ENCODE measurements at places on chromosomes 16 and 17. TPM values are rescaled to one million over a fixed set of nuclear protein-coding genes. Genes with fewer than 3 reads are reported as not detected.
A peak's percentile ranks its signal among the peaks of the same experiment; 100 is the strongest.

DNA sequence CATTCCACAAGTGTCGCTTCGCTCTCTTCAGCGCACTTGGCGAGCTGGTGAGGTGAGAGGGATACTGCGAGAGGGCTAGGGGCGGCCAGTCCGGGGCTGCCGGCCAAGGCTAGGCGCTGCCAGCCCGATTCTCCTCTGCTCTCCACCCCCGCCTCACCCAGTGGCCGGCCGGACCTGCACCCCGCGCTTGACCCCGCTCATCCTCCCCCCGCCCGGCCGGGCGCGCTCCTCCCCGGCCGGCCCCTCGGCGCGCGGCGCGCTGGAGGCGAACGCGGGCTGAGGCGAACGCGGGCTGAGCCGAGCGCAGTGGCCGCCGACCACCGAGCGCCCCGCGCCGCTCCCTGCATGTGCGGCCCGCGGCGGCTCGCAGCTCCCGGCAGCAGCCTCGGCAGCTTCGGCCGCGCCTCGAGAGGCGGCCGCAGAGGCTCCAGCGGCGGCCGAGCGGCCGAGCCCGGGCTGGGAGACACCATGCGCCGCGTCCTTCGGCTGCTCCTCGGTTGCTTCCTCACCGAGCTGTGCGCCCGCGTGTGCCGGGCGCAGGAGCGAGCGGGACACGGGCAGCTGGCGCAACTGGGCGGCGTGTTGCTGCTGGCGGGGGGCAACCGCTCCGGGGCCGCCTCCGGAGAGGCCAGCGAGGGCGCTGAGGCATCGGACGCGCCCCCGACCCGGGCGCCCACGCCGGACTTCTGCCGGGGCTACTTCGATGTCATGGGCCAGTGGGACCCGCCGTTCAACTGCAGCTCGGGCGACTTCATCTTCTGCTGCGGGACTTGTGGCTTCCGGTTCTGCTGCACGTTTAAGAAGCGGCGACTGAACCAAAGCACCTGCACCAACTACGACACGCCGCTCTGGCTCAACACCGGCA lies at the start of gene SHISA9:
TSS of gene SHISA9 (plus strand) at position 2 of the 865 bp plus-strand sequence.
- no peaks in the 10 kb centered on the region for H3K36me3 ChIP-seq
- H3K27ac ChIP-seq: no peak within 1 kb of the TSS
- peaks cover 89% of the 10 kb centered on the region for H3K27me3 ChIP-seq
- H3K4me3 ChIP-seq: peak within 1 kb of the TSS; percentile 45

DNA sequence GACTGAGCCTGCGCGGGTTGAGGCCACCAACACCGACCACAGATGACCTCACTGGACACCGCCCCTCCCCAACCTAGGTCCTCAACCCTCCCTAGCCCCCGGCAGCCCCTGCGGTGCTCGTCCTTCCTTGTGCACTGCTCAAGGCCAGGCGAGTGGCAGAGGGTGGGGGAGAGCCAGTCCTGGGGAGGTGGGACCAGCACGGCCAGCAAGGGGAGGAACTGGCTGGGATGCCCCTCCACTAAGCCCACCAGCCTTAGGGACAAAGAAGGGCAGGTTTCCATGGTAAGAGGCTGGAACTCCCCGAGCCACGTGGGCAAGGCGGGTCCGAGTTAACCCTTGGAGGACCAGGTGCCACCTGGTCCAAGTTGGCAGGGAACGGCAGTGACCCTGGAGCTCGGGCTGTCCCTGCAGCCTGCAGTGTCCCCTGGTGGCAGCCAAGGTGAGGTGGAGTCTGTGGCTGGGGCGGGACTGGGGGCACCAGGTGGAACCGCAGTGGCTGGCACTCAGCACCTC lies 9.2 kb downstream of the FSCN2 start:
- DNase-seq: no peak
- peaks cover 19% of the 10 kb centered on the region for H3K4me1 ChIP-seq
- H3K27me3 ChIP-seq: peaks cover 29% of the 10 kb centered on the region
- no peak overlapping the region for H3K27ac ChIP-seq

DNA sequence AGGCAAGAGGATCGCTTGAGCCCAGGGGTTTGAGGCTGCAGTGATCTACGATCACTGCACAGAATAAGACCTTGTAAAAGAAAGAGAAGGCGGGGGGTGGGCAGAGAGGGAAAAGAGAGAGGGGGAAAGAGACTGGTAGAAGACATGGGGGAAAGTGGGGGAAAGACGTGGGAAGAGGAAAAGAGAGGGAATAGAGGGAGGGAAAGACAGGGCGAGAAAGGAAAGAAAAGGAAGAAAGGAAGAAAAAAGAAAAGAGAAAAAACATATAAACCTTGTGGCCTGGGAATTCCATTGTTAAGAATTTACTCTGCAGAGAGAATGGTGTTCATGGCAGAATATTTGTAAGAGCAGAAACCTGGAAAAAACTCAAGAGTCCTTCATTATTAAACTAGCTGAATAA lies 120.4 kb downstream of the RMI2 start:
- DNase-seq: no peak
- no peaks in the 10 kb centered on the region for H3K36me3 ChIP-seq
- H3K27ac ChIP-seq: no peak overlapping the region
- no peak overlapping the region for H3K4me3 ChIP-seq

DNA sequence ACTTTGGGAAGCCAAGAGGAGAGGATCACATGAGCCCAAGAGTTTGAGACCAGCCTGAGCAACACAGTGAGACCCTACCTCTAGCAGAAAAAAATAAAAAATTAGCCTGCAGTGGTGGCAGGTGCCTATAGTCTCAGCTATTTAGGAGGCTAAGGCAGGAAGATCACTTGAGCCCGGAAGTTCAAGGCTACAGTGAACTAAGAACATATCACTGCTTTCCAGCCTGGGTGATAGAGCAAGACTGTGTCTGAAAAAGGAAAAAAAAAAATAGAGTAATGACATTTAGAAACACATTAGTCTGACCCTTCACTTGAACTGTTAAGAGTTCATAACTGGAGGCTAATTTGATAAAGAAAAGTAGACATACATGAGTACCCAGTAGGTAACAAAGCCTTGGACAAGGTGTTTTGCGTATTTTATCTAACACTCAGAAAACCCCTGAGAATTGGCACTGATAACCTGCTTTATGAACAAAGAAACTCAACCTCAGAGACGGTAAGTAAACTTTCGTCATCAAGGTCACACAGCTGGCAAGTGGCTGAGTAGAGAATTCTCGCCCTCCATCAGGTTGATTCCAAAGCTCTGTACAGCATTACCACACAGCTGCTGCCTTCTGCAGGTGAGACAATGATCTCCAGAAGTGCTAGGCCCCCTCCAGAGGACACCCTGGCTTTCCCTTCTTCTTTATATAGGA lies 101.1 kb downstream of the SMG6 start:
- H3K4me1 ChIP-seq: peaks cover 16% of the 10 kb centered on the region
- H3K36me3 ChIP-seq: peaks cover 6% of the 10 kb centered on the region
- no peak overlapping the region for H3K4me3 ChIP-seq
- H3K27me3 ChIP-seq: no peaks in the 10 kb centered on the region

GRCh38 chr17:38724337-38724988 lies 5.7 kb upstream of the CISD3 start:
- peaks cover 21% of the 10 kb centered on the region for H3K4me1 ChIP-seq
- H3K27me3 ChIP-seq: no peaks in the 10 kb centered on the region
- DNase-seq: no peak
- H3K27ac ChIP-seq: no peak overlapping the region
- no peak overlapping the region for H3K4me3 ChIP-seq
- H3K36me3 ChIP-seq: peaks cover 53% of the 10 kb centered on the region

DNA sequence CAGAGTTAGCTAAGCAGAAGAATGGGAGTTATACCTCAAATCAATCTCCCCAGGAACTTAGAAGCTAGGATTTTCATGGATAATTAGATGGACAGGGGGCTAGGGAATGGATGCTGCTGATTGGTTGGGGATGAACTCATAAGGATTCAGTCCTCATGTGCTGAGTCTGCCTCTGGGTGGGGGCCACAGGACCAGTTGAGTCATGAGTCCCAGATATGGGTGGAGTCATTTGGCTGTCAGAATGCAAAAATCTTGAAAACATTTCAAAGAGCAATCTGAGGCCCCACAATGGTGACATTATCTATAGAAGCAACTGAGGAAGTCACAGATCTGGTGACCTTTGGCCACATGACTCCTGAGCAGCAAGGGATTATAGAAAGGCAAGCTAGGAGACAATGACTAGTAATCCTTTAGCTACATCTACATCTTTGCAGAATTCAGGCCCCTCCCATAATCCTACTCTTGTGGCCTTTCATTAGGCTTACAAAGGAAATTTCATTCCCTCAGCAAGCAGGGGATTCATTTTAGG lies 82.6 kb upstream of the CCL2 start:
- H3K27ac ChIP-seq: no peak overlapping the region
- no peak overlapping the region for H3K4me3 ChIP-seq
- H3K27me3 ChIP-seq: no peaks in the 10 kb centered on the region
- no peaks in the 10 kb centered on the region for H3K36me3 ChIP-seq
- DNase-seq: no peak

DNA sequence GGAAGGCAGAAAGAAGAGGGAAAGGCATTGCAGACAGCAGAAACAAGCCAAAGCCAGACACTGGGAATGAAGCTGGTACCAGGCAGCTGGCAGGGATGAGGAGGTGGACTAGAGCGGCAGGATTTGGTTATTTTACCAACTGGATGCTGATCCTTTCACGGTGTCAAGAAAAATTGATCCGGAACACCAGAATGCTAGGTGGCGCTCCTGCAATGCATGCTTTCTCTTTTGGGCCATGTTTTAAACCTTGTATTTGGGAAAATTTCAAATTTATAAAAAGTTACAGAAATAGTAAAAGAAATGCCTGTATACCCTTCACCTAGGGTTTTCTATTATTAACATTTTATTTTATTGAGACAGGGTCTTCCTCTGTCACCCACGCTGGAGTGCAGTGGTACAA lies 224.7 kb downstream of the SOX9 start:
- no peak overlapping the region for H3K4me3 ChIP-seq
- H3K27ac ChIP-seq: no peak overlapping the region
- DNase-seq: no peak
- H3K27me3 ChIP-seq: peaks cover 22% of the 10 kb centered on the region

- no peaks in the 10 kb centered on the region for H3K4me1 ChIP-seq
- no peak overlapping the region for H3K27ac ChIP-seq
- no peak overlapping the region for H3K4me3 ChIP-seq
- no peak for DNase-seq
These were observed 37.0 kb downstream of the STXBP4 start for GRCh38 chr17:55005520-55005919.

GRCh38 chr17:59121901-59122480 lies 15.3 kb upstream of the TRIM37 start:
- no peak overlapping the region for H3K4me3 ChIP-seq
- no peak overlapping the region for H3K27ac ChIP-seq
- H3K27me3 ChIP-seq: no peaks in the 10 kb centered on the region
- peaks cover 8% of the 10 kb centered on the region for H3K36me3 ChIP-seq
- H3K4me1 ChIP-seq: no peaks in the 10 kb centered on the region
- DNase-seq: no peak

- H3K36me3 ChIP-seq: no peaks in the 10 kb centered on the region
- no peak overlapping the region for H3K4me3 ChIP-seq
- no peaks in the 10 kb centered on the region for H3K4me1 ChIP-seq
- H3K27ac ChIP-seq: no peak overlapping the region
These were observed 150.8 kb downstream of the GRIN2A start for GRCh38 chr16:10031473-10031872.

DNA sequence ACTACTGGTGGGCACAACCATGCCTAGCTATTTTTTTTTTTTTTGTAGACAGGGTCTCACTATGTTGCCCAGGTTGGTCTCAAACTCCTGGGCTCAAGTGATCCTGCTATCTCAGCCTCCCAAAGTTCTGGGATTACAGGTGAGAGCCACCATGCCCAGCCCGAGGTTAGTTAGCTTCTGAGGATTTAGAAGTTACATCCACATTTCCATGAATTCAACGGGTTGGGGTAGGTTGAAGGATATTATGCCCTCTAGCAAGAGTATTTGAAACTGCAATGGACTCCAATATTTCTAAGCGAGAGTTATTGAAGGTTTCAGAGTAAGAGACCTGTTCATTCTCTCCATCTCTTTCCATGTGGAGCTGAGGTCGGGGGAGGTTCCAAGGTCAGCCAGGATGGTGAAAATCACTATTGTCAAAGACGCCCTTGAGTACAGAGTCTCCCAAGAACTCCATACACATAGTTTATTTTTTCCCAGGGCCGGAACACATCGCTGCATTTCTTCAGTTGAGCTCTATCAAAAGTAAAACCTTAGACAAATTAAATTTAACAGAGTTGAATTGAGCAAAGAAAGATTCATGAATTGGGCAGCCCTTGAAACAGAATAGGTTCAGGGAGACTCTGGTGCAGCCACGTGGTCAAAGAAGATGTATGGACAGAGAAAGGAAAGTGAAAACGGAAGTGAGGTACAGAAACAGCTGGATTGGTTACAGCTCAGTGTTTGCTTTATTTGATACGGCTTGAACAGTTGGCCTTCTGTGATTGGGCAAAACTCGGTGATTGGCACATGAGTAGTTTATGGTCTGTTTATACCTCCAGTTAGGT lies 19.0 kb upstream of the ITPRIPL2 start:
- H3K36me3 ChIP-seq: no peaks in the 10 kb centered on the region
- H3K27ac ChIP-seq: no peak overlapping the region
- DNase-seq: peak; percentile 55
- no peak overlapping the region for H3K4me3 ChIP-seq
- H3K27me3 ChIP-seq: no peaks in the 10 kb centered on the region

DNA sequence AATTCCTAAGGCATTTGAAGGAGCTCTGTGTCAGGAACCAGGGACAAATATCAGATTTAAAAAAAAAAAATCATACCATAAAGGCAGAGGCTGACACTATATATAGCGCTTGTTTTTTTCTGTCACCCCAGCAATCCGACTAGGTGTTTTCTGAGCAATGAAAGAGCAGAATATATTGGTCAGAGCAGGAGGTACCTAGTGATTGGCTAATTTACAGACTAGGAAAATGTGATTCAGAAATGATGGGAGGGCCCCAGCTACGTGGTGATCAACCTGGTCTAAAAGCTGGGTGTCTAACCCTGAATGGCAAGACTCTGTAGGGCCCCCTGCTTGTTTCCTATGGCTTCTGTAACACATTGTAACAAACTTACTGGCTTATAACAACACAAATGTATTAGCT lies 195.5 kb upstream of the XYLT1 start:
- no peaks in the 10 kb centered on the region for H3K27me3 ChIP-seq
- no peaks in the 10 kb centered on the region for H3K36me3 ChIP-seq
- no peaks in the 10 kb centered on the region for H3K4me1 ChIP-seq
- DNase-seq: no peak
- H3K4me3 ChIP-seq: no peak overlapping the region
- H3K27ac ChIP-seq: no peak overlapping the region

GRCh38 chr16:20791923-20792612 lies 14.2 kb downstream of the ERI2 start:
- H3K4me3 ChIP-seq: no peak overlapping the region
- H3K27me3 ChIP-seq: no peaks in the 10 kb centered on the region
- H3K27ac ChIP-seq: no peak overlapping the region
- no peaks in the 10 kb centered on the region for H3K36me3 ChIP-seq
- DNase-seq: no peak
- H3K4me1 ChIP-seq: no peaks in the 10 kb centered on the region

- DNase-seq: no peak
- H3K4me3 ChIP-seq: peak overlapping the region; percentile 36
- no peaks in the 10 kb centered on the region for H3K27me3 ChIP-seq
- peak overlapping the region; percentile 86 for H3K27ac ChIP-seq
These were observed 15.2 kb downstream of the PIEZO1 start for GRCh38 chr16:88769617-88770460.

The KRT26 gene
- total RNA-seq: 3.1 TPM

The PIRT gene
- not detected for total RNA-seq

The CASKIN1 gene
- total RNA-seq: 0.89 TPM

The KIFC3 gene
- 219 TPM for total RNA-seq

The MRPS23 gene
- 15.2 TPM for total RNA-seq

The SNN gene
- 32.7 TPM for total RNA-seq

The TMEM220 gene
- total RNA-seq: 7.2 TPM

The CALB2 gene
- 7.7 TPM for total RNA-seq

The AGRP gene
- total RNA-seq: not detected

The KCNJ2 gene
- total RNA-seq: 8.5 TPM

The ABCC3 gene
- total RNA-seq: 34.2 TPM
